ACHN (cell line): ENCODE measurements at places on chromosomes 2 and 18.

GRCh38 chr2:23791030-23791429 lies 135.9 kb downstream of the ATAD2B start:
- DNase-seq: peak; percentile 8

DNA sequence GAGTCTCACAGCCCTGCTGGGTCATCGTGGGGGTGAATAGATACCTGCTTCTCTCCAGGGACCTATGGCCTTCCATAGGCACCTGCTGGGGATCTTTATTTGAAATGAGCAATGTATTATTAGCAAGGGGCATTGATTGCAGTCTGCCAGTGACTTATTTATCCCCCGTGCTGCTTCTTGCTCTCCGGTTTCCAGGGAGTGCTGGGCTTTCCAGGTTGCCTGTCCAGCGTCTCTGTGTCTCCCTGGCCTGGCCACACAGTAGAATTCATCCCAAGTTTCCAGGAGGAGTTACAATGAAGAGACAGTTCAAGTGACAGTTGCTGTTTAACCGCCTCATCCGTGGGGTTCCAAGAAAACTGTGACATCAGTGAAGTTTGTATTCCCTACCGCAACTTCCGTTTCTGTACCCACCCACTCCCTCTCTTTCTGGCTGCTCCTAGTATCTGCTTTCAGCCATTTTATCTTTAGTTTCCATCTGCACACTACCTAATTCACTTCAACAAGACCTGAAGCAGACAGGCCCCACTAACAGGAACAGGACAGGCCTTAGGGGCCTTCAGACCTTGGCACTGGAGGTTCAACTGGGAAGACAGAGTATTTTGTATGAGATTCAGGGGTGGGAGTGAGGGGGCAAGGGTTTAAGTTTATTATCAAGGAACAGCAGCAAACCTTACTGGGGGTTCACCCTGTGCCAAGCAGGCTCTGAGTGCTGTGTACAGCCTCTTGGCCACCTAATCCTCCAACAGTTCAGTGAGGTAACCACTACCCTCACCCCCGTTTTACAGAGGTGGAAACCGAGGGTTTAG lies 134.8 kb downstream of the PRKCE start:
- no peak for DNase-seq

- no peak for DNase-seq
Measured at GRCh38 chr2:60699617-60700016, 56.5 kb upstream of the PAPOLG start.

DNA sequence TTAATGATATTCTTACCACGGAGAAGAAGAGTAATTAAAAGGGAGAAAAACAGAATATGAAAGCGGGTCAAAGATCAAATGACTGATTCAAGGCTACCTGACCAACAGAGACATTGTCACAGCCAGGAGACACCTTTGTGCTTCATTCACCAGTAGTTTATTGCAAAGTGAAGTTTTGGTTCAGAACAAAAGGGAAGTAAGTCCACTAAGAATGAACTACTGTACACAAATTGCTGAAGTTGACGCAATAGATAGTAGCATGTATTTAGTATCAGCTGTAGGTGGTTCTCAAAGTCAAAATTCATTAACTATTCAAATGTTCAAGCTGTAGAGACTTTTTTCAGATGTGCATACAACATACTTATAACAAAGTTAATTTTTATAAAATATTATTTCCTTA lies 64.7 kb upstream of the COX7A2L start:
- no peak for DNase-seq

- no peak for DNase-seq
Measured at GRCh38 chr2:235640377-235640776, 146.5 kb downstream of the AGAP1 start.

DNA sequence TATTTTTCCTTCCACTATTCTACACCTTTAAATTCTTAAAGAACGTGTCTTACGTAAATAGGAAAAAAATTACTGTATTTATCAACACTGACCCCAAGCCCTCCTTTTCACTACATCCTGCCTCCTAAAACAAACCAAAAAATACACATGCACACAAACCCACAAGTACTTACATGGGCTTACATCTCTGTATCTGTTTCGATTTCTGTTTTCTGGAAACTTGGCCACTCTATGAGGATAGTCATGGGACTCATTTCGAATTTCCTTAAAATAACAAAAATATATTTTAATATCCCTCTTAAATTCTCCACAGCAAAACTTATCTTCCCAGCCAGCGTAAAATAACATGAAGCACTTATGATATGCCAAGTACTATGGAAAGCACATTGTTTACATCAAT lies 25.0 kb downstream of the PTPN2 start:
- DNase-seq: no peak

- no peak for DNase-seq
Measured at GRCh38 chr2:45843136-45843535, 191.7 kb downstream of the PRKCE start.

DNA sequence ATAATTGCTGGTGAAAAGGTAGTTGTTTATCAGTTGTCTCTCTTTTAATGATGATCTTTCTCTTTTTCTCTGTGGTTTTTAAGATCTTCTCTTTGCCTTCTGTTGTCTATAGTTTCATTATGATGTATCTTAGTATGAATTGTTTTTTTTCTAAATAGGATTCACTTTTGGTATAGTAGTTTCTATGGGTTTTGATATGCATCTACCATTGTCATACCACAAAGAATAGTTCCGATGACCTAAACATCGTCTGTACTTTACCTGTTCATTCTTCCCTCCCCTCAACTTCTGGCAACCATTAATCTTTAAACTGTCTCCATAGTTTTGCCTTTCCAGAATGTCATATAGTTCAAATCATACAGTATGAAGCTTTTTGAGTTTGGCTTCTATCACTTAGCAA lies 19.6 kb downstream of the RDH14 start:
- DNase-seq: no peak

GRCh38 chr2:5846881-5847280 lies 154.7 kb downstream of the SOX11 start:
- DNase-seq: peak; percentile 8

DNA sequence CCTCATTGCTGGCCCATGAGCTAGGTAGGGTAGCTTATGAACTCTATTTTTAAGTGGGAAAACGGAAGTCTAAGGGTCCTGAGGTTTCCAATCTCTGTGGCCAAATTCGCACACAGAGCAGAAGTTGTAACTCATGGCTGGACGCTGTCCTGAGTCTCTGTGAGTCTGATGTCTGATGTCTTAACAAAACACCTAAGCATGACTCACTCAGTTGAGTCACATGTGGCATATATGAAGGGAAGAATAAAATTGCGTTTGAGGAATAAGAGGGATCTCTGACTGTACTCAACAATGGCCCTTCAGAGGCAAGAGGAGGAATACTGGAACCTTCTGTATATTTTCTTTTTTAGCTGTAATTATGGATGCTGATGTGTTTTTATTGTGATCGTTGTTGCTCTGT lies 569.7 kb downstream of the RIT2 start:
- peak; percentile 14 for DNase-seq

DNA sequence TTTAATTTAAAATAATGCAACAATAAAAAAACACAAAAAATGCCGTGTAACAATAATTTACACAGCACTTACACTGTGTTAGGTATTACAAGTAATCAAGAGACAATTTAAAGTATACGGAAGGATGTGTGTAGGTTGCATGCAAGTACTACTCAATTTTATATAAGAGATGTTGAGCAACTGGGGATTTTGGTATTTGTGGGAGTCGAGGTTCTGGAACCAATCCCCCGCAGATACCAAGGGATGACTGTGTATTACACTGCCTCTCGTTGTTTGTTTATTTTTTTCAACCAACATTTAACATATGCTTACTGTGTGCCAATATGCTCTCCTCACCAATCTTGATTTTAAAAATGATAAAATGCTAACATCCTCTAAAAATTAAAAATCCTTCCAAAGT lies 24.8 kb downstream of the MAP3K2 start:
- no peak for DNase-seq

DNA sequence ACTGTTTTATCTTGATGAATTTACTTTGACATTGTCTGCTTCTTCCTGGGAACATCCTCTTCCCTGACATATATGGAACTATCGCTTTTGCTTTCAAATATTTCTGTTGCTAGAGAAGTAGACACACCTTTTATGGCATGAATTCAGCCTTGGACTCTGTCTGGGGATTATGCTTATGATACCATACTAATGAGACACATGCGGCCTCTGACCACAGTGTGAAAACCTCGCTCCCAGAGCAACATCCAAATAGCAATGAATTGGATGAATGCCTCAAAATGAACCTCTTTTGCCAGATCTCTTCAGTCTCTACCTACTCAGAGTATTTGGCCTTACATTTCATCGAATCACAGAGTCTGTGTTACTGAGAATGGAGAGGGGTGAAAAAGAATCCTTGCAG lies 70.9 kb downstream of the PIEZO2 start:
- DNase-seq: no peak

GRCh38 chr2:46337208-46337994 lies 40.2 kb downstream of the EPAS1 start:
- DNase-seq: no peak

GRCh38 chr18:74243127-74243526 lies 48.6 kb downstream of the CYB5A start:
- no peak for DNase-seq

- DNase-seq: no peak
Measured at GRCh38 chr2:231467613-231468530, 3.6 kb upstream of the NCL start.

GRCh38 chr2:216339456-216340279 lies 32.6 kb downstream of the MARCHF4 start:
- peak; percentile 32 for DNase-seq

- no peak for DNase-seq
Measured at GRCh38 chr2:201777043-201777442, 3.7 kb downstream of the ALS2 start.

DNA sequence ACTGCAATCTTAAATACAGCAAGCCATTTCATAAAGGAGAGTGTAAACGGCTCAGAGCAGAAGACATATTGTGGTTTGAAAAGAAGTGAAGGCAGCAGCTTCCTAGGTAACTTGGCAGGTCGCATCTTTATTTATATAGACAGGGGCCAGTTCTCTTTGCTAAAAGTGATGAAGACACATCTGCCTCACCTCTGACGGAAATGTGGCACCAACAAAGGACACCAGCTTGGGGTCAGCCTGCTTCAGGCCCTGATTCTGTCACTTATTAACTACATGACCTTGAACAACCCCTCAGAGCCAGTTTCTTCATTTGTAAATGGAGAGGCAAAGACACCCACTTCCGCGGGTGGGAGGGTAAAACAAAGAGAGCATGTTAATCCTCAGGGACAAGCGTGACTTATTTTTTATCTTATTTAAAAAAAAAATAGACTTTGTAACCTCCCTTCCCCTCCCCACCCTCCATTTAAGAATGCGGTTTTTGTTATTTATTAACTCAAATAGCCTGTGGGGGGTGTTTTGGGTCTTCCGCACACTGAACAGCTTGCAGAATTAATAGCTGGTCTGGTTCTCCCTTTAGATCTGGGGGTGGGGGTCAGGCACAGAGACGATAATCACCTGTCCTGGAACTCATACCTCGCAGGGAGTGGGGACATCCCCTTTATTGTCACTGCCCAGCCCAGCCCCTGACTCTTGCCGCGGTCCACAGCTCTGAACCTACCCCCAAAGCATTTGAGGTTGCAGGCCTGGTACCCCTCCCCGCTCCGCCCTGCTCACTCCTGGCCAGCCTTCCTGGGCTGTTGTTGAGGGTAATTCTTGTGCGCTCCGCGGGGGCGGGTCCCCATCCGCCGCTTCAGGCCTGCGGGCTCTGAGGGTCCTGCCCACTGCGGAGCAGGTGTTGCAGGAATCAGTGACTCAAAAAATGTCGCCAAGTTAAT lies 64.2 kb upstream of the TMEM17 start:
- peak; percentile 59 for DNase-seq

- DNase-seq: no peak
Measured at GRCh38 chr2:174059178-174059883, 94.2 kb upstream of the SP3 start.

- DNase-seq: no peak
Measured at GRCh38 chr2:39216346-39217191, 27.2 kb downstream of the CDKL4 start.

DNA sequence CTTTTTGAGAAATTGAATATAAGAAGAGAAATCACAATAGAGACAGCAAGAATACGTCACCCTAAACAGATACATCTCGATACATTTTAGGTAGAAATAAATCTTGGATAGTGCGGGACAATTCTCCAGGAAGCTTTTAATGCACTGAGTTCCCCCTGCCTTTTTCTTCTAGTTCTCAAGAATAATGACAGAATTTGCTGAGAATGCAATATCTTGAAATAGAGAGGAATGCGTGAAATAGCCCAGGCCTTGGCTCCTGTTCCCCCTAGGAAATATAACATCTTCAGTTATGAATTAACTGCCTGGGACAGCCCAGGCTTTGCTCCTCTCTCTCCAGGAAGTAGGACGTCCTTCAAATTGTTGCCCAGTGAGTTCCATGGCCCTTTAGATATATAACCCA lies 7.6 kb upstream of the NRXN1 start:
- DNase-seq: no peak

GRCh38 chr2:106127776-106128268 lies 66.3 kb downstream of the UXS1 start:
- DNase-seq: no peak

DNA sequence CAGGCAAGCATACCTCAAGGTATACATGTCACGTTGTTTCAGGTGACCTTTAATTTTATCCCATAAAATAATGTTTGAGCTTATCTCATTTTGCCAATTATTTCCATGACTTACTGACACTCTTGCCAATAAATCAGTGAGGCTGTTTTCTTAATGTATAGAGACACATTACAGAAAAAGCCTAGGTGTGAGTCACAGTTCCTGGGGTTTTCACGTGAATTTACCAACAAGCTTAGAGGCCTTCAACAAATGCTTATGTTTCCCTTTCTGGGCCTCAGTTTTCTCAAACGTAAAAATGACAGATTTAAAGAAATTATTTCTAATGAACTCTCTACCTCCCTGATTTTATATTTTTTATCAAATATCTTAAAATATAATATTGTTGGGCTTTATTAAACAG lies 517.5 kb upstream of the SPHKAP start:
- DNase-seq: no peak

DNA sequence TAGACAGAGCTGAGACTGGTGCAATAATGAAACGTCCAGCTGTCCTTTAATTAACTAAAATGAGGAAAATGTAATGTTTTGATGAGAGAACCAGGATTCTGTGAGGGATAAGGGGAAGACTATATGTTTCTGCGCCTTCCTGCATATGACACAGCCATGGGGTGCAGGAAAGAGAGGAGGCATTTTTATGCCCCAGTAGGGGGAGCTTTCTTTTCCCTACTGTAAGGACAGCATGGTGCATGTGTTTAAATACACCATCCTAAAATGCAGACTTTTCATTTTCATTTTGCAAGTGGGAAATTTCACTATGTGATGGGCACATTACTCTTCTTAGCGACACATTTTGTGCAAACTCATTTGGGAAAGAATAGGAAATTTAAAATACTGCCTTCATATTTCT lies 446.1 kb downstream of the ARHGAP15 start:
- peak; percentile 25 for DNase-seq

DNA sequence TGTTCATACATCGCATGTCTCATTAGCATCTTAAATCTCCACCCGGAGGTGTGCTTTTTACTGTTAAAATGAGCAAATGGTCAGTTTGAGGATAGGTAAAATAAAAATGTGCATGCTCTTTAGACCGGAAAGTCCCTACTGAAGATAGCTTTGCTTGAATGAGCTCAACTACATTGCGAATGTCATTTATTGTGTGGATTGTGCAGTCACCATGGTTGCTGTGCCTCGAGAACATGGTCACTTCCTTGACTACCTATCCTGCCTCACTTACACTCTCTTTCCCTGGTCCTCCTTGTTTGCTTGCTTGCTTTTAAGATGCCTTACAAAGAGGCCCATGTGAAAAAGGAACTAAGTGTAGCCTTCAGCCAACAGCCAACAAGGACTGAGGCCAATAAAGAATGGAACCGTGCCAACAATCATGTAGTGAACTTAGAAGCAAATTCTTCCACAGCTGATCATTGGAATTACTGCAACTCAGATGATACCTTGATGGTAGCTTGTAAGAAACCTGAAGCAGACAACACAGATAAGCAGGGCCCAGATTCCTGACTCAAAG lies 72.2 kb upstream of the BARD1 start:
- DNase-seq: no peak
